ENCODE measurements at places on chromosomes 2 and 18.

- DNase-seq: no peak
Observed at GRCh38 chr2:3466966-3467365, 52.4 kb downstream of the ADI1 start.

GRCh38 chr2:235032949-235033348, 81.1 kb downstream of the SH3BP4 start:
- DNase-seq: no peak

- no peak for DNase-seq
Observed at GRCh38 chr2:159591221-159591620, 25.1 kb downstream of the BAZ2B start.

DNA sequence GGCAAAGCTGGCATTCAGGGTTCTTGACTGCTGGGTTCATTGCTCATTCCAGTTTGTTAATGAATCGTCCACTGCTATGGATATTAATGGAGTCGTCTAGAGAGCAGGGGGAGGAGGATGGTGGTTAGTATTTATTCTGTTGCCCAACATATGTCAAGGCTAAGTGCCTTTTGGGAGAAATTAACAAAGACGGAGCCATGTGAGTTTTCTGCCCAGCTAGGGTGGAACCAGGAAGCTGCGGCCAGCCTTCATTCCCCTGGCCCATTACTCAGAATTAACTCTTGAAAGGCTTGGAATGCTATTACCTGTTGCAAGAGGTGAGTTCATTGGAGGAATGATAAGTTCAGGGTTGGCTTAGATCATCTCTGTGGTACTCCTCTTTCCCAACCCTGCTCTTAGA, 19.3 kb downstream of the IGFBP2 start:
- no peak for DNase-seq

GRCh38 chr2:29949042-29949441, 27.7 kb upstream of the ALK start:
- no peak for DNase-seq

- DNase-seq: no peak
Observed at GRCh38 chr18:58687871-58688308, 16.6 kb downstream of the MALT1 start.

DNA sequence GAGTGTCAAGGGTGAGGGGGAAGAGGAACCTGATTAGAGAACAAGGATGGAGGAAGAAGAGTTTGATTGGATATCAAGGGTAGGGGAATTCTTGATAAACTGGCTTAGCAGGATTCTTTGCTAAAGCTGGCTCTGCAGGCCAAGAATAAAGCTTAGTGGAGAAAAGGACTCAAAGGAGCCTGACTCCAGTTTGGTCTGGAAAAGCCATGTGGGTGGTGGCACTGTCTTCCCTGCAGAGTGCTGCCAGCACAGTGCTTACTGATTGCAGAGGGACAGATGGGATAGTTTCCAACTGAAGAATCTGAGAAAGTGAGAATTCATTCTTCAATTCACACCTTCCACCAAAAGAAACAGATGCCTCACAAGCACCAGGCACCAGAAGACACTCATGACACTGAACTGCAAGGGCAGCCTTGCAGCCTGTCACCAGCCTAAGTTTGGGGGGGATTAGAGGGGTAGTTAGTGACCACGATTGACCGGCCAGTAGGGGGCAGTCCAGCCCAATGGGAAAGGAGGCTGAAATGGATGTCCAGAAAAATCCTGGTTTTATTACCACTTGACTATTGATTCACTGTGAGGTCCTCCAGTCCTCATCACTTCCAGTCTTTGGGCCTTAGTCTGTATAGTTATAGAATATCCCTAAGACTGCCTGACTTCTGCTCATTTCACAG, 334.5 kb downstream of the SMAD2 start:
- DNase-seq: peak; percentile 12

GRCh38 chr2:178871536-178871935, 64.3 kb upstream of the TTN start:
- DNase-seq: no peak

- no peak for DNase-seq
Observed at GRCh38 chr2:129673234-129673633, 306.2 kb upstream of the RAB6C start.

DNA sequence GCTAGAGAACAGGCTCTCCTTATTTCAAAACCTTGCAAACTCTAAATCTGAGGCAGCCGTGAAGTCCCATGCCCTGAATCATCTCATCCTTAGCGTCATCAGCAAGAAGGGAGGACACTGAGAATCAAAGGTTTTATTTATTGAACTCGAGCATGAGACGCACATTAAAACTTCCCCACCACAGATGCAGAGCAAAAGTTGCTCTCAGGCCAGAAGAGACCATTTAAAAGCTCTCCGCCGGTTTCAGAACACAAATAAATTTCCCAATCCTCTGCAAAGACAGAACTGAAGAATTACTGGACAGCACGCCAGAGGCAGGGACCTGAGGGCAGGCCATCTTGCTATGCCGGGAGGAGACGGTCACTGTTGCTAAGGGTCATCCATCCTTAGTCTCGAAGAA, 1.3 kb downstream of the AMMECR1L start:
- no peak for DNase-seq

DNA sequence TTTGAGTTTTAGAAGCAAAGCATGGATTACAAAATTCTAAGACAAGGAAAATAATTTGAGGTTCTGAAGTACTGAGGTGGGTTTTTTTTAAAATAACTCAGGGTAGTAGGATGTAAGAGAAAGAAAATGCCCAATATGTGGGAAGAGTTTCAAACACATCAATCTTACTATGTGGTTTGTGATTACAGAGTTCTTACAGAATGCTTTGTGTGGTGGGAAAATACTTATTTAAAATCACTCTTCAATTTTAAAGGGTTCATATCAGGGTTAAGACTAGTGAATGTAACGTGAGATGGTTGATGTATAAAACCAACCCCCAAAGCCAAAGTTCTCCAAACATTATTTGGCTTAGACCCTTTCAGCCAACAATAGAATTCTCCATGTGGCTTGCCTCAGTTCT, 173.5 kb downstream of the UBE2E3 start:
- DNase-seq: no peak

- DNase-seq: no peak
Observed at GRCh38 chr2:231359441-231359840, 36.1 kb upstream of the B3GNT7 start.

GRCh38 chr2:15561574-15562344, 625 bp upstream of the NBAS start:
- DNase-seq: no peak

- DNase-seq: no peak
Observed at GRCh38 chr18:21181766-21182165, 60.3 kb upstream of the GREB1L start.

DNA sequence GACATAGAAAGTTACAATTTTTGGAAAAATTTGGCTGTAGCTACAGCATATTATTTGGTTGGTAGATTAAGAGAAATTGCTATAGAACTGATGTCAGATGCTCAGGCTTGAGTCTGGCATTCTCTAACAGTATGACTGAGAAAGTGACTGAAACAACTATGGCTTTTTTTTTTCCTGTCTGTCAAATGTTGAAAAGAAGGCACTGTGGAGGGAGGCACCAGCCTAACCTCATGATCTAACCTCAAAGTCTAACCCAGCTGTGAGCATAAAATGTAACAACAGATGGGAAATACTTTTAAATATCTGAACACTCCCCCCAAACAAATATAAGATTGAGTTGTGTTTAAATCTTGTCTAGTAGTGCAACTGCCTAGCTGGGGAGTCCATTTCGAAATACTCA, 629.1 kb downstream of the LRP1B start:
- no peak for DNase-seq

- peak; percentile 11 for DNase-seq
Observed at GRCh38 chr2:144489315-144489916, 30.5 kb downstream of the ZEB2 start.

- DNase-seq: peak; percentile 12
Observed at GRCh38 chr18:49285627-49286026, 174.8 kb downstream of the DYM start.

GRCh38 chr2:216492597-216493333, 5.9 kb upstream of the RPL37A start:
- no peak for DNase-seq

- DNase-seq: no peak
Observed at GRCh38 chr2:113840518-113840917, 49.4 kb upstream of the ACTR3 start.

DNA sequence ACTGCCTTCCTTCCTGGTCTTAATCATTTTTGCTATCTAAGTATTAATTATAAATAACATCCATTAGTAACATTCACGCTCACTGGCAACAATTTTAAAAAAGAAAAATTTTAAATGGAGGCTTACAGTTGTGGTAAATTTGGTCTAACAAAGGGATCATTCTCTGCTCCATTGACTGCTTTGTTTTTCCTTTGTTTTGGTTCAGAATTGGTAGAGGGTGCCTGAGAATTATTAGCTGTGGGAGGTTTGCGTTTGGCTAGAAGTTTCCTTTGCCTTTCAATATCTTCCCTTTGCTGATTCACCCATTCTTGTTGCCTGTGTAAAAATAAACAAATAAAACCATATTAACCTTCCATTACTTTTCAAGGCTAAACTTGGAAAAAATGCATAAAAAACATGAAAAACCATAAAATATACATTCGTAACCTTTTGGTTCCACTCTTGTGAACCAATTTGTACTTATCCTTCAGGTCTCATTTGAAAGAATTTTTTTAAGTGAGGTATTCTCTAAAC, 114.6 kb downstream of the TLK1 start:
- DNase-seq: no peak

GRCh38 chr2:124919296-124919695, 894.2 kb downstream of the CNTNAP5 start:
- no peak for DNase-seq

GRCh38 chr2:207265332-207265731, 99.6 kb upstream of the KLF7 start:
- no peak for DNase-seq

GRCh38 chr2:239778042-239778851, 246.9 kb downstream of the NDUFA10 start:
- no peak for DNase-seq

GRCh38 chr2:71544919-71545571, 91.7 kb downstream of the DYSF start:
- no peak for DNase-seq

- no peak for DNase-seq
Observed at GRCh38 chr2:167510071-167510759, 621.9 kb downstream of the XIRP2 start.

GRCh38 chr18:34339155-34339554, 114.4 kb upstream of the NOL4 start:
- peak; percentile 37 for DNase-seq

DNA sequence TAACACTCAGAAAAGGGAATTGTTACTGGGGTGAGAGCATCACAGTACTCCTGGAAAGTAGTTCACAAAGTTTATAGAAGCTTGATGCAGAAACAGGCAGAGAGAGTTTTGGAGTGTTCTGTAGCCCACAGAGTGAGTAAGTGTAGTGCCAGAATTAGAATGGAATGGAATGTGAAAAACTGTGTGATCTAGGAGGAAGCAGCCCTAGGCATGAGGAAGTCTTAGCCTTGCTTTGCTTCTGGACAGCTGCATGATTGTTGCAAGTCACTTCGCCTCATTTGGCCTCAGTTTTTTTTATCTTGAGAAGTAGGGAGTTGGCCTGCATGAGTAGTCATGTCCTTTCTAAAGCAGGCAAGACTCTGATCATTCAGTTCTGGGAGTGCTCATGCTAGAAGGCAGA, 10.9 kb downstream of the SERPINB12 start:
- no peak for DNase-seq

DNA sequence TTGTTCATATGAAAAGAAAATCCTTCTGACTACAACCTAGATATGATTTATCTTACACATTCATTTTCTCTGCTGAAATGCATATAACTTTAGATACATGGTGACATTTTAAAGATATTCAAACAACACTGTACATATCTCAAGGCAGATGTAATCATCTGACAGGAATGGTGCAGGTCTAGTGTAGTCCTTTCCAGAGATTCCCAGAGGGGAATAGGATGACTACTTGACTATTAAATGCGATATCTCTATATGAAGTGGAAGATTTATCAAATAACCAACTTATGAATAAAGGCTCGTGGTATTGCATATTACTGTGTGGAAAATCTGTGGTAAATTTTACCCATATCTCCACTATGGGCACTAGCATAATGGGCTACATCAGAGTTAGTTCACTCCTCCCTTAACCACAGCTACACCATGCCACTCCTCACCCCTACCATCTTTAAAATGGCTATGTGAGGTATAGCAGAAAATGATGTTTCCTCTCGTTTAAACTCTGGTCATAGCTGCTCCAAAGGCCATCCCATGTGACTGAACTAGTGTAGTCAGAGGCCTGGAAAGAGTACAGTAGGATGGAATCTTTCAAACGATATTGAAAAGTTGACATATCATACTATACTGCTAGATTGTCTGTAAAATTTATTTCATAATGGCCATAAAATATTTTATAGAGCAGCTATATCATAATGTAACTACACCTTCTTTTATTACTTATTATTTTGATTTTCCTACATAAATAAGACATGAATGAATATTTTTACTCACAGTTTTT, 9.1 kb upstream of the ITPRID2 start:
- no peak for DNase-seq

- DNase-seq: no peak
Observed at GRCh38 chr2:4502230-4502843, 799.0 kb downstream of the DCDC2C start.

DNA sequence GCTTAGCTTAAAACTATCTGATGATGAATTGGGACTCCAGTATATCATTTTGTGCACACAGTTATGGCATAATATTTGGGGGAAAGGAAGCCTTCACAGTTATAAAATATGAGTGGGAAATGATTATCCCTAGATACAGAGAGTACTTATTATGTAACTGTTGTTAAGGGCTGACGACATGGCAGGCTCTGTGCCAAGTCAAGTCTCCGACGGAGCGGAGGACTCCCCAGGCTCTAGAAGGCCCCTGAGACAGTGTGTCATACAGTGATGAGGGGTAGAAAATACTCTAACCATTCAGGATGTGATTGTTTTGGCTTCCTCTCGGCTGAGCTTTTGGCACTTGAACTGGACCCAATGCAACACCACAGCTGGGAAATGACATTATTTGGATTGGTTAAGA, 211.8 kb downstream of the SLC8A1 start:
- no peak for DNase-seq

- no peak for DNase-seq
Observed at GRCh38 chr2:129912066-129912820, 67.2 kb upstream of the RAB6C start.

DNA sequence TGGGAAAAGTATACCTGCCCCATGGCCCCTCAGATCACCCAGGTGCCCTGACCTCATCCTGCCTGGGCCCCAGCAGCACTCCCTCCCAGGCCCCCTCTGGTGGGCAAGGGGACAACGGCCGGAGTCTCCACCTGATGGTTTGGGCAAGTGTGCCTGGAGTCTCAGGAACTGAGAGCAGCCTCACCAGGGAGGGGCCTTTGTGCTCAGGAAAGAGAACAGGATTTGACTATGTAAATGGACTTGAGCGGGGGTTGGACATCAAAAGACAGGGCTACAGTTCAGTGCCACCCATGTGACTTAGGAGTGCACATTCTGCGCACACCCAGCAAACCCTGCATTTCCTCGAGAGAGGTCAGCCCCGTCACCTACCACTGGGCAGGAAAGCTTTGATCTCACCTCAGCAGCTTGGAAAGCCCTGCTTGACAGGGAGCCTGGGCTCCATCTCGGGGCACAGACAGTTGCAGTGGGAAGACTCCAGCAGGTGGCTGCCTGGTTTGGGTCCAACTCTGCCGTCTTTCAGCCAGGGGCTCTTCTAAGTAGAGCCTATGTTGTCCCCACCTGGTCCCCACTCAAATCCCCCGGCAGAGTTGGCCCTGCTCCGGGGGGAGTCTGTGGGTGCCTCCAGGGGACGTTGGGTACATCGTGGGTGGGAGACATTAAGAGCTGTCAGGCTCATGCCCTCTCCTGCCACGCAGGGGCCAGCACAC, 3.3 kb downstream of the INPP5D start:
- no peak for DNase-seq

Data from NCI-H510A (cell line).